ENCODE measurements at places on chromosomes 5 and 9. TPM values are rescaled to one million over a fixed set of nuclear protein-coding genes. Genes with fewer than 3 reads are reported as not detected.

DNA sequence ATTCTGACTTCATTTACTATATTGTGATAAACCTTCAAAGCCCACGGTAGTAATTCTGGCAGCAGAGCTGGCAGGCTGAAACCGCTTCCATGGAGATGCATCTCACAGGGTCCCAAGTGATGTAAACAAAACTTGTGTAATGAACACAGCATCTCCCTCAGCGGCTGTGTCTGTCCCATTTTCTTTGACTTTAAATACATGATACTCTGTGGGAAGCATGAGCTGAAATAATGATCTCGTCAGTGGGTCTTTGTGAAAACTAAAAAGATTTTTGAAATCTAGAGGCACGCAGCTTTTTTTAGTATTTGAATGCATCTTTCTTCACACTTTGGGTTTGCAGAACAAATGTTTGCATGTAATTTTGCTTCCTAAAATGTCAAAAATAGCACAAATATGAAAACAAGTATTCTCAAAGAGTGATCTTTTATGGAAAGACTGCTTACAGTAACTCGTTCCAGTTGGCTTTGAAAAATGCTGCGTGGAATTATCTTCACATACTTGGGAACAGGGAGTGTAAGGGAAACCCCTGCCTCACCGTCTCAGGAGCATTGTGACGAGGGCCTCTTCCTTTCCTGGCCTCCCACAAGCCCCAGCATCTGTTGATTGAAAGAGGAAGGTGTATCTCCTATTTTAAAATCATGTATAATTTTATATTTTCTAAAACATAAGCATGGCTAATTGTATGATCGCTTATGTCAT is 18.1 kb upstream of the LPCAT1 start:
- no peaks in the 10 kb centered on the region for H3K36me3 ChIP-seq
- no peaks in the 10 kb centered on the region for H3K27me3 ChIP-seq
- no peak overlapping the region for H3K4me3 ChIP-seq
- H3K4me1 ChIP-seq, result no peaks in the 10 kb centered on the region

- H3K27ac ChIP-seq, result no peak overlapping the region
- no peaks in the 10 kb centered on the region for H3K4me1 ChIP-seq
- no peaks in the 10 kb centered on the region for H3K36me3 ChIP-seq
- no peak for DNase-seq
Measured at GRCh38 chr9:1980387-1980786, 34.8 kb upstream of the SMARCA2 start.

Gene RAD17
- 35.1 TPM for total RNA-seq

Gene PLPPR1
- total RNA-seq, result not detected

DNA sequence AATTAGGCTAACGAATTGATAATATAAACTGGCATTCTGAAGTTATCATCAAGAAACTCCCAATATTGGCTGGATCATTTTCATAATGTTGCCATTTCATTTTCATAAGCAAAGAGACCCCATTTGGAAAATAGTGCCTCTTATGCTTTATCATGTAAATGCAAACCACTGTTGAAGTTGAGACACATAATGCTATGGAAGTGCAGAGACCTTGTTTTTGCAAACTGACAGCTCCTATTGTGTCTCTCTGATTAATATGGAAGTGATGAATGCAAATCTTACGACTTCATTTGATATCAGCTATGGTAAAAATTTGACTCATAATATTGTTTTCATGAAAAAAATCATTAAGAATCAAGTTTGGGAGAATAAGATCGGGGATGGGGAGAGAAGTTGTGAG is 25.3 kb upstream of the ZNF608 start:
- H3K36me3 ChIP-seq, result no peaks in the 10 kb centered on the region
- no peaks in the 10 kb centered on the region for H3K4me1 ChIP-seq
- H3K4me3 ChIP-seq, result no peak overlapping the region
- no peaks in the 10 kb centered on the region for H3K27me3 ChIP-seq
- no peak overlapping the region for H3K27ac ChIP-seq
- DNase-seq, result no peak

GRCh38 chr9:859251-859650 is 17.8 kb downstream of the DMRT1 start:
- no peaks in the 10 kb centered on the region for H3K36me3 ChIP-seq
- no peak overlapping the region for H3K4me3 ChIP-seq
- no peaks in the 10 kb centered on the region for H3K27me3 ChIP-seq
- no peak for DNase-seq
- H3K4me1 ChIP-seq, result no peaks in the 10 kb centered on the region

DNA sequence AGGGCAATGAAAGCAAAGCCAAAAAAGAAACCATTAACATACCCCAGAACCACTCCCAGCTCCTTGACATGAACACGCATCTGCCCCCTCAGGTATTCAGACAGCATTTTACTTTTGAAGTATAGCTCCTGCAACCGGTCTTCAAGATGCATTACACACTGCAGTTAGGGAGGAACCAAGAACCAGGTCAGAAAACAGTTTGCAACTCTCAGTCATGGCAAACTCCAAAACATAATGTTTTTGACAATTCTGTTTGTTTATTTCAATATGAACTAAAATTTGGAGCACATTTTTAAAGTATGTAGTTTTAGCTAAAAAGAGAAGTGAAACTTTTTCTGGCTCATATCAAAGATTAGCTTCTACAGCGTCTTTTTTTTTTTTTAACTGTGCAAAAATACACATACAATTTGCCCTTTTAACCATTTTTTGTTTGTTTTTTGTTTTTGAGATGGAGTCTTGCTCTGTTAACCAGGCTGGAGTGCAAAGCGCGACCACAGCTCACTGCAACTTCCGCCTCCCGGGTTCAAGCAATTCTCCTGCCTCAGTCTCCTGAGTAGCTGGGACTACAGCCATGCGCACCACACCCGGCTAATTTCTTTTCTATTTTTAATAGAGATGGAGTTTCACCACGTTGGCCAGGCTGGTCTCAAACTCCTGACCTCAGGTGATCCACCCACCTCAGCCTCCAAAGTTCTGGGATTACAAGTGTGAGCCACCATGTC is 12.2 kb upstream of the RAPGEF6 start:
- H3K27me3 ChIP-seq, result no peaks in the 10 kb centered on the region
- no peak for DNase-seq
- H3K4me3 ChIP-seq, result no peak overlapping the region
- no peak overlapping the region for H3K27ac ChIP-seq
- no peaks in the 10 kb centered on the region for H3K4me1 ChIP-seq
- no peaks in the 10 kb centered on the region for H3K36me3 ChIP-seq

Gene GABRG2
- total RNA-seq, result not detected

- H3K4me1 ChIP-seq, result no peaks in the 10 kb centered on the region
- no peak overlapping the region for H3K4me3 ChIP-seq
- DNase-seq, result no peak
- no peaks in the 10 kb centered on the region for H3K36me3 ChIP-seq
- H3K27me3 ChIP-seq, result no peaks in the 10 kb centered on the region
Measured at GRCh38 chr9:19130436-19130835, 3.1 kb upstream of the PLIN2 start.

Gene PTGES
- total RNA-seq, result 1.3 TPM

DNA sequence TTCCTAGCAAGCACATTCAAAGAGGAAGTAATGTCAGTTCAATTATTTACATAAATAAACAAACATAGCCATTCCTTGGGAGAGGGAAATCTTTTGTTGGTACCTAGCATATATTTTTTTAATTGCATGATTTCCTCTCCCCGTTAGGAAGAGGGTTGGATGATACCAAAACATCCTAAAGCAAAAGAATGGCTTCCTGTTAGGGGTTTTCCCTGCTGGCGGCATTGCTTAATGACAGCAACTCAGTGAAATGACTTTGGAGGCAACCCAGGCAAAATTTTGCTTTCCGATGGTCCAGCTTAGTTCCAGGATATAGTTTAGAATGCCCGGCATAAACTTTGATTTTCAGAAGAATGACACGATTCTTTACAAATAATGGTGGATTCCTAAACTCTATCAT is 73.2 kb downstream of the MAT2B start:
- no peaks in the 10 kb centered on the region for H3K4me1 ChIP-seq
- no peaks in the 10 kb centered on the region for H3K36me3 ChIP-seq
- H3K27ac ChIP-seq, result no peak overlapping the region

- no peak overlapping the region for H3K27ac ChIP-seq
- DNase-seq, result no peak
- H3K4me3 ChIP-seq, result no peak overlapping the region
- H3K4me1 ChIP-seq, result no peaks in the 10 kb centered on the region
- no peaks in the 10 kb centered on the region for H3K36me3 ChIP-seq
Measured at GRCh38 chr5:165739079-165739741, 2233.8 kb downstream of the MAT2B start.

Gene BNC2
- 93.5 TPM for total RNA-seq

Measured in uterus (tissue), 4 donors.